ENCODE measurements at places on chromosomes 12 and 14.
A peak's percentile ranks its signal among the peaks of the same experiment; 100 is the strongest.

GRCh38 chr14:61335049-61335448, 13.7 kb downstream of the PRKCH start:
- no peak for DNase-seq

GRCh38 chr12:109201496-109201885, 85.1 kb downstream of the ACACB start:
- no peak for DNase-seq

DNA sequence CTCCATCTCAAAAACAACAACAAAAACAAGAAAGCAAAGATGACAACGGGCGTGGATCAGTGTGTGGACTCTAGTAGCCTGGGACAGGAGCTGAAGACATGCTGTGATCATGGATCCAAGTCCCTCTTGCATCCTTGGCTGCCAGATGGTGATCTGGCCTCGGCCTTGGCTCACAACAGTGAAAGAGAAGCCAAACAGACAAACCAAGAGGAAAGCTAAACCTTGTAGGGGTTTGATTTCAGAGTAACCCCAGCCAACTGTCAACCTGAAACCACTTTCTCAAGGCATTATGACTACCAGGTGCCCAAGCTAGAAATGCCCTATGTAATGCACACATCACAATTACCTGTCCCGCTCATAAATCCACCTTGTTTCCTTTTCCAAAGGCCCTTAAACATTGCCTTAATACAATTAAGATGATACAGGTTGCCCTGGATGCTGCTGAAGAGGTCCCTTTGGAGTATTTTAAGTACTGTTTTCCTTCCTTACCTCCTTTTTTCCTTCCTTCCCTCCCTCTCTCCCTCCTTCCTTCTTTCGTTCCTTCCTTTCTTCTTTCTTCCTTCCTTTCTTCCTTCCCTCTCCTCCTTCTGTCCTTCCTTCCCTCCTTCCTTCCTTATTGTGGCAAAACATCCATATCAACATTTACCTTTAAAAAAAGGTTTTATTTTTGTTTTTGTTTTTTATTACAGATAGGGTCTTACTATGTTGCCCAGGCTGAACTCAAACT, 41.4 kb upstream of the NINJ2 start:
- DNase-seq, result no peak

GRCh38 chr14:74648601-74649000, 36.6 kb upstream of the LTBP2 start:
- DNase-seq, result no peak

DNA sequence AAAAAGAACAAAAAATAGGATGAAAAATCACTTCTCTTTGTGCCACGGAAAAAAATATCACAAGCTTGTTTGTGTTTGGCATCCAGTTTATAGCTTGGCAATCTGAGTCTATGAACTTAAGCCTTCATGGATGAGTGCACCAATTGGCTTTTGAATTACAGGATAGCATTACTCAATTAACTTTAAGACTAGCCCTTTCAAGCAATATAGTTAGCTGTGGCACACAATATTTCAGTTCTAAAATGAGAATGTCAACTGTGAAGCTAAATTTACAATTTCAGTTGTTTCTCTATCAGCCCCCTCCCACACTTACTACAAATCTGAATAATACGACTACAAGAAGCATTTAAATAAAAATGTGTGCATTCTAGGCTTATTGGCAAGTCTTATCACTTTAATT, 8.3 kb downstream of the RERG start:
- DNase-seq, result peak; percentile 15
